Neural progenitor cell (in vitro differentiated cells): ENCODE measurements at places on chromosomes 11 and 22. TPM values are rescaled to one million over a fixed set of nuclear protein-coding genes. Genes with fewer than 3 reads are reported as not detected.
A peak's percentile ranks its signal among the peaks of the same experiment; 100 is the strongest.

CD6 gene
- total RNA-seq: not detected in 2 replicates

C11orf91 gene
- not detected in 2 replicates for total RNA-seq

PRAME gene
- not detected in 2 replicates for total RNA-seq

DNA sequence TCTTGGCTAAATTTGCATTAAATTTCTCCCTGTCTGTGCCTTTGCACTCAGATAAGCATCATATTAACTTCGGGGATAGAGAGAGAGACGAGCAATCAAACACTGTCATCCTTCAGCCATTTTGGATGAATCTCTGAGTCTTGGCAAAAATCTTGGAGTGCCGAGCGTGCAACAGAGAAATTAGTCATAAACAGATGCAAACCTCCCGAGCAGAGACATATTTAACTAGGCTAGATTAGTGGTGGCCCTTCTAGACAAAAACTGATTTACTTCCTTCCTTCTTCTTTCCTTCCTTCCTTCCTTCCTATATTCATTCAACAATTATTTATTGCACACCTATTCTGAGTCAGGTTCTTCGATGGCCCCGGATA lies 114.4 kb upstream of the BLID start:
- DNase-seq: no peak

DNA sequence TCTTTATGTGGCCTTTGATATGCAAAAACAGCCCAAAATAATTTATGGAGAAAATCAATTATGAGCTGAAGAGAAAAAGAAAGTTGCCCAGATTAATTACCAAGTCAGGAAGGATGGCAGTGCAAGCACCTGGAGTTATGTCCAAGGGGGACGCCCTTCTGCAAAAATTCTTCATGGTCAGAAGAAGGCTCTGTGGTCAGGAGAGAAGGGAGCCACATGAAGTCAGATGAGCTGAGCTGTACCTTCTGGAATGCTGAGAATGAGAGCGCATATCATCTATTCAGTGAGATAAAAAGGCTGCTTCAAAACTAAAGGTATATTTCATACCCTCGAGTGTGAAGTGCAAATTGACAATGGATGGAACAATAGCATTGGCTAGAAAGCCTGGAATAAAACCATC lies 607.4 kb downstream of the NTM start:
- DNase-seq: no peak

DNA sequence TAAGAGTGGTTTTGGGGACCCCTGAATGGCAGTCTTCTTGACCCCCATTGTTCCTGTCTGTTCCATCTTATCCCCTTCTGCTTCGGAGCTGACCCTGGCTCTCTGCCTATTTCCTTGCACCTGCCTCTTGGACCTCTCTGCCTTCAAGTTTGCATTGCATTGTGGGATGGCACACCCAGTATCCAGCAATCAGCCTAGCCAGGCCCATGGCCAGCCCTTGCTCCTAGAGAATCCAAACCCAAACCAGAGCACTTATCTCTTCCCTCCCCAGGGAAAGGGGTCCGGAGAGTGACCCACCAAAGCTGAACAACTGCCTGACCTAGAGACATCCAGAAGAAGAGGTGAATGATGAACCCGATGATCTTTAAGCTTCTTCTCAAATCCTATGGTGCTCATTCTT lies 607.3 kb upstream of the CADM1 start:
- no peak for DNase-seq

DNA sequence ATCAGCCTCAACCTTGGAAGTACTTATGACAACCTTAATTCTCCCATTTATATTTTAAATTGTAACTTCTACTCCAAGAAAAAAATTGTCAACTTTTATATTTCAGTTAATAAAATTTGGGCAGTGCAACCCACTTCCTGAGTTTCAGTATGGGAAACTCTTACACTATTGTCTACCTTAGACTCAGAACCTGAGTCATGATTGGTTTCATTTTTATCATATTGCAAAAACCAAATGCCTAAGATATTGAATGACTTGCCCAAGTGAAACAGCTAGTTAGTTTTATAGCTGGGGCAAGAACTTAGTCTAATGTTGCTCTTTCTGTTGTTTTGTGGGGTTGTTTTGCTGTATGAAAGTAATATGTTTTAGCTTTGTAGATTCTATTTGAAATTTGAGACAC lies 334.0 kb upstream of the ARHGAP42 start:
- no peak for DNase-seq

DNA sequence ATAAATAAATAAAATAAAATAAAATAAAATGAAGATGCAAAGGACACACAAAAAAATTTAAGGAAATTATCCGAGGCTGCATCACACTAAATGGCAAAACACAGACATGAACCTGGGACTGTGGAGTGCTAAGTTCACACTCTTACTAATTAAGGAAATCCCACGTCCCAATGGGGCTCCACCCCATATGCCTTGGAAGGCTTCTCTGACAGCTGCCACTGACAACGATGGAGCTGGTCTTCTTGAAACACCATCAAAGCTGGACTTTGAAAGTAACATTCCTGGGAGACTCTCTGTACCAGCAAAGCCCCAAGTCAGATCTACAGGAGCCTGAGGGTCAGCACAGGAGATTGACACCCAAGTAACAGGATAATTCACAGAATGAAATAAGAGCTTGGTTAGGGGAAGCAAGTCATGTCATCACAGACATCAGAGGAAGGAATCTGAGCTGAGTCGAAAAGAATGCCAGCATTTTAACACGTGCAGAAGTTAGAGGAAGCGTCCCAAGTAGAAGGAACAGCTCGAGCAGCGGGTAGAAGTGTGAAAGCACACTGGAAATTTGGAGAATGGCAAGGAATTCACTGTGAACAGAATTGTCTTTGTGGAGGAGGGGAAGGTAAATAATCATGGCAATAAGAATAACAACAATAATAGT lies 13.8 kb downstream of the TPST2 start:
- DNase-seq: no peak

DNA sequence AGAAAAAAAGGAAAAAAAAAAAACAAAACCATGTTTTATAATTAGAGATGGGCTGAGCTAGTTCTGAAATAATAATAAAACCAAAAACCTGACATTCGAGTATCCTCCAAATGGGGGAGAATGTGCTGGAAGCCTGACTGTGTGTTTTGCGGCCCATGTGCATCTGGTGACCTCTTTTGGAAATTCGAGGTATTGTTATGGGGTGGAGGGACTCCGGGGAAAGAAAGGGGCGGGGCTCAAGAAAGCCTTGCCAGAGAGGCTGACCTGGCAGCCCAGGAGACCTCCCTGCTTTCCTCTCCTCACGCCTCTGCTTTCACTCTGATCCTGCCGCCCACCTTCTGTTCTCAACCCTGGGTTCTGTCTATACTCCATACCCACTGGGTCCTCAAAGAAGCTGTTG lies 72.9 kb downstream of the CTTN start:
- peak; percentile 78 for DNase-seq

DNA sequence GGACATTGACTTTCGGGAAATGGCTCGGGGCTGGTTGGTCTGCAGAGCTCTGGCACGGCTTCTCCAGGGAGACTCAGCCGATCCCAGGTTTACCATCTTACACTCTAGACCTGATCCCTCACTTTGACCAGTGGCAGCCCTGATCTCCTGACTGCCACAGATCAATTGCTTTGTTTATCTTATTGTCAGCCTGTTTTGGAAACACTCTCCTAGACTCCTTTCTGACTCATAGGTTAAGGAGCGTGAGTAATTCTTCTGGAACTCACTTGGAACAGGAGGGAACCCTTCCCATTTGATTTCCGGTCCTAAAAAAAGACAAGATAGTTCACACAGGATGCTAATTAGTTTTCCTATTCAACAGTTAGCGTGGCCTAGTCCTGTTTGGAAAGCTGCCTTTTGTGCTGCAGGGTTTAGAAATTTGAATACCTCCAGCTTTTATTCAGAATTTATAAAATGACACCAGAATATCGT lies 16.0 kb upstream of the BMAL1 start:
- DNase-seq: no peak
